ENCODE measurements at places on chromosomes 13 and 19.
A peak's percentile ranks its signal among the peaks of the same experiment; 100 is the strongest.

DNA sequence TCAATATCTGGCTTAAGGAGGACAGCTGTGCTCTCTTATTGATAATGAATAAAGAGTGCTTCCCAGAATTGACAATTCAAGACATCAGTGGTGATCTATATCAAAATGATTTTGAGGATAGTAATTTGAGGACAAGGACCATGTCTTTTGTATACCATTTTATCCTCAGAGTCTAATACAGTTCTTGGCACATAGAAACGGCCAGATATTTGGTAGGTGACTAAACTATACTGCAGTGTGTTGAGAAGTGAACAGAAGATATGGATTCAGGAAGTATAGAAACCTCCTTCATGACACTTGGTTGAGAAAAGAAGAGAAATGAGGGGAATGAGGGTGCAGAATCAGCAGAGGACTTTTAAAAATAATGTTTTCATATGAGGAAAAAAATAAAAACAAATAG, 16.1 kb upstream of the LMO7 start:
- DNase-seq: no peak

DNA sequence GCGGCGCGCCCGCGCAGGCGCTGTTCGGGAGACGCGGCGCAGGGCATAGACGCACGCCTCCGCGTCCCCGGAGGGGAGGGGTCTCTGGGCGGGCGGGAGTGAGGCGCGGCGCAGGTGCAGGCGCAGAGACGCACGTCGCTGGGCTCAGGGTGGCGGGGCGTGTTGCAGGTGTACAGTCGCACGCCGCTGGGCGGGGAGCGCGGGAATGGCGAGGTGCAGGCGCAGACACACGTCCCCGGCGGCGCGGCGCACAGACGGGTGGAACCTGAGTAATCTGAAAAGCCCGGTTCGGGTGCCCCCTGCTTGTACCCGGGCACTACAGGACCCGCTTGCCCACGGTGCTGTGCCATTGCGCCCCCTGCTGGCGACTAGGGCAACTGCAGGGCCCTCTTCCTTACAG, 44.7 kb downstream of the PLPP2 start:
- peak; percentile 10 for DNase-seq

DNA sequence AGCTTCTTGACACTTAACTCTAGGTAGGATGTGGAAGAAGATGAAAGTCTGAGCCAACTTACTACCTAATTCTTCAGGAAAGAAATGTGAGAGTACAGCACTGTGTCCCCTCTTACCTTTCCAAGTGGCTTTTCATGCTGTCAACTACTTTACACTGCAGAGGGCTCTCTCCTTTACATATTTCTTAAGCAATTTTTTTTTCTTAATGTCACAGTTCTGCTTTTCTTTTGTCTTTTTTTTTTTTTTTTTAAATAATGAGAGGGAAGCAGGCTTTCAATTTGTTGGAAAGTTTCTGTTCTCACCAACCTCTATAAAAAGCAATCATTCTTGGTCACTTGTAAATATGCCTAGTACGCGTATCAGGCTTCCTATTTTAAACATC, 212.7 kb upstream of the MIR17HG start:
- no peak for DNase-seq

DNA sequence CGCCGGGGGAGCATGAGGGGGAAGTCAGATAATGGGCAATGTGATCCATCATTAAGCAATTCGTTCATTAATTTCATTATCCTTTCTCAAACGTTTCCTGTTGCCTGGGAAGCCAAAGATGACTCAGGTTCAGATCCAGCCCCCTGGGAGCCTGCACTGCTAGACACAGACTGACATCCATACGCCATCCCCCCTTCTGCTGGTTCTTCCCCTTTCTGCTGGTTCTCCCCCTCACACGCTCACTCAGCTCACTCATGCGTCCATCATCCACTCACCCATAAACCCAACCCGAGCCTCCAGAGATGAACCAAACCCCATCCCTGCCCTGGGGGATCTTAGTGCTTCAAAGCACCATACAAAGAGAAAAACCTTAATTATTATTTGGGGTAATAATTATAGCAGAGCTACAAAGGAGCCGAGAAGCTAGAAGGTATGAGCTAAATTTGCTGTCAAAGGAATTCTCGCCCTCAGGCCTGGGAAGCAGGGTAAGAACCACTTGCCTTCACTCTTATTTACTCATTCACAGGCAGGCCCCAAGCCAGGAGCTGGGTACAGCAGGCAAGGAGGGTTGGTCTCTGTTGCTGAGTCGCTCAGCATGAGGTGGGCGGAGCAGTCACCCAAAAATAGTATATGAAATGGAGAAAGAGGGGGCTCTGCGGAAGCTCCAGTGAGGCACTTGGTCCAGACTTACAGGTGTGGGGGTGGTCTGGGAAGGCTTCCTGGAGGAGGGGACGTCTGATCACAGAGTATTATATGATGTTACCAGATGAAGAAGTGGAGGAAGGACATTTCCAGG, 7.0 kb upstream of the ZNF444 start:
- DNase-seq: no peak

DNA sequence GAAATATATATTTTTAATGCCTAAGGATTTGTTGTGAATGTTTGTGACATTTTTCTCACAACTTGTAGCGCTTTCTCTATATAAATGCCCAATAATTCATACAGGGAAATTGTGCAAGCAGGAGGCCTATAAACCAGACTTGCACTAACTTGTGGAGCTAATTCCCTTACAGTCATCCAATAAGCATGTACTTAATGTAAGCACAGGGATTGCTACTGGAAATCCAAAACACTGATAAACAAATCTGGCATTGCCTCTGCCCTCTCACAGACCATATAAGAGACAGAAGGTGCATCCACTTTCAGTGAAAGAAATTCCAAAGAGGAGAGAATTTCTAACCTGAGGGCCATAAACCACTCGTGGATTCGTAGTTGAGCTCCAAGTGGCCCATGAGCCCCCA, 518.8 kb downstream of the MYO16 start:
- DNase-seq: no peak

GRCh38 chr13:102548811-102549210, 48.0 kb upstream of the TPP2 start:
- no peak for DNase-seq

DNA sequence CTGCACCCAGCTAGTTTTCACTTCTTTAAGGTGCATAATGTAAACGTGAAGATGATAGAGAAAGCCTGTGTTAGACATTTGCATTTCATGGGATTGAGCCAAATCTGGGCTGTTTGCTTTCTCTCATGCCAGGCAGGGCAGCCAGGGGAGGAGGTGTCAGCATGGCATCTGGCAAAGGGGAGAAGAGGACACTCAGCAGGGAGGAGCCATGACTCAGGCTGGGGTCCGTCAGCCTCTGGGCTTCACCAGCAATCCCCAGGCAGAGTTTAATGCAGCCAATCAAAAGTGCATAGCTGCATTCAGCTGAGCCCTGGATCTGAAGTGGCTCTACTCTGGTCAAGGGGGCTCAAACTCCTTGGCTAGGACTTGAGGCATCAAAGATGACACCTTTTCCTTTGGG, 23.5 kb downstream of the EBPL start:
- DNase-seq: no peak

GRCh38 chr13:34412295-34412694, 529.8 kb upstream of the NBEA start:
- DNase-seq: no peak

- DNase-seq: no peak
Measured at GRCh38 chr13:73703606-73704005, 430.6 kb downstream of the KLF12 start.

- no peak for DNase-seq
Measured at GRCh38 chr19:5074407-5074806, 105.5 kb downstream of the KDM4B start.

DNA sequence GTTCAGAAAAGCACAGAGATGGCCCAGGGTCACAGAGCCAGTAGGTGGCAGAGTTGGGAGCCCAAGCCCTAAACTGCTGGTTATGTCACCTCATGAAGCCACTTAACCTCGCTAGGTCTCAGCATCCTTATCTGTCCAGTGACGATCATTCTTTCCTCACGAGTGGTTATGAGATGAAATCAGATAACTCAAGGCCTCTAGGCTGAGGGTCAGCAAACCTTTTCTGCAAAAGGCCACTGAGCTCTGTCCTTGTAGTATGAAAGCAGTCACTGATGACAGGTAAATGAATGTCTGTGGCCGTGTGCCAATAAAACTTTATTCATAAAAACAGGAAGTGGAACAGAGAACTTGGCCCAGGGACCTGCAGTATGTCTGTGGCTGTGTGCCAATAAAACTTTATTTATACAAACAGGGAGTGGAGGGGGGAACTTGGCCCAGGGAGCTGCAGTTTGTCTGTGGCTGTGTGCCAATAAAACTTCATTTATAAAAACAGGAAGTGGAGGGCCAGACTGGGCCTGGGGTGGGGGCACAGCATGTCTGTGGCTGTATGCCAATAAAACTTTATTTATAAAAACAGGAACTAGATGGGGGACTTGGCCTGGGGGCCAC, 71.2 kb downstream of the GNG7 start:
- DNase-seq: no peak

- no peak for DNase-seq
Measured at GRCh38 chr13:104473936-104474335, 1407.7 kb upstream of the SLC10A2 start.

DNA sequence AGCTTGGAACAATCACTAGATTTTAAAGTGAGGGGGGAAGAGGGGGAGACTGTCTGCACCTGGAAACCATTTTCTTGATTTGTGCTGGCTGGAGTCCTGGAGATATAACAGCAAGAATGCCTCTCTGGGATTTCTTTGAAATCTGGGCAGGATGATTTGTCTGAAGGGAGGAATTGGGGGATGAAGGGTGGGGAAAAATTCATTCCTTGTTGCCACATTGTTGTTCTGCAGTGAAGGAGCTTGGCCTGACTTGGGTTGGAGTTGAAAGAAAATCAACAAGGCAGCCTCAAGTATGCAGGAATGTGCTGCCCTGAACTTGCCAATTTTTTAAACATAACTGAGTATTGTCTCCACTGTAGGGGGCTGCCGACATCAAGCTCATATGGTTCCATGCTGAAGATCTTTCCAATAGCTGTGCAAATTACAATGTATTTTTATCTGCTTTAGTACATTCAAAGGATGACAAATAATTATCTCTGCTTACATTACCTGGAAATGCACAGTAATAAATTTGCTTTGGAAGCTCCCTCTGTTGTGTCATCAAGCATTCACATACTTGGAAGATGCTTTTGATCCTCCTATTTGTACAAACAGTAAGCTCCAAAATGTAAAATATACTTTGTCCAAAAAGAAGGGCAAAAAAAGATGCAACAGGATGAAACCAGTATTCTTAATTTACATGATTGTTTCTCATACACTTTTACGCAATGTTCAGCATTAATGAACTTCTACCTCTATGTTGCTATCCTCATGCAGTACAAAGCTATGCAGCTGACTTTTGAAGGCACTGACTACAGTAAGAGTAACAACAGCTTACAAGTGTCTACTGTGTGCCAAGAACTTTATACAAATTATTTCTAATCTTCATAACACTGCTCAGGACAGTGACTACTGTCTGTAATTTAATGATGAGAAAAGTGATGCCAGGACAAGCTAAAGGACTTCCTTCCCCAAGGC, 627.9 kb upstream of the KLF12 start:
- no peak for DNase-seq

DNA sequence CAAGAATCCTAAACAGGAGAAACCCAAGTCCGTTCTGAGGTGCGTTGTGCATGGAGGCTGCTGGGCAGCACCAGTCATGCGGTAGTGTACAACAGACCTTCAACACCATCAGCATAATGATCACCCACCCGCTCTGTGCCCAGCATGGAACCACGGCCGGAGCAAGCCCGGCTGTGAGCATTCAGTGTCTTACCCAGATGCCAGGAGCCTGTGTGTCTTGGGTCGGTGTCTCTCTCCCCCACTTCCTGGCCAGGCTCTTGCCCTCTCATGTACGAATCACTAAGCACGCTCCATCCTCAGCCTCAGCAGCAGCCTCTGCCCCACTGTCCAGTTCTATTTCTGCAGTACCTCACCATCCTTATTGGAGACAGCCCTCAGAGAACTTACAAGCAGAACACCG, 231.6 kb upstream of the IRS2 start:
- DNase-seq: no peak

- DNase-seq: no peak
Measured at GRCh38 chr13:108526286-108526685, 103.1 kb upstream of the MYO16 start.

DNA sequence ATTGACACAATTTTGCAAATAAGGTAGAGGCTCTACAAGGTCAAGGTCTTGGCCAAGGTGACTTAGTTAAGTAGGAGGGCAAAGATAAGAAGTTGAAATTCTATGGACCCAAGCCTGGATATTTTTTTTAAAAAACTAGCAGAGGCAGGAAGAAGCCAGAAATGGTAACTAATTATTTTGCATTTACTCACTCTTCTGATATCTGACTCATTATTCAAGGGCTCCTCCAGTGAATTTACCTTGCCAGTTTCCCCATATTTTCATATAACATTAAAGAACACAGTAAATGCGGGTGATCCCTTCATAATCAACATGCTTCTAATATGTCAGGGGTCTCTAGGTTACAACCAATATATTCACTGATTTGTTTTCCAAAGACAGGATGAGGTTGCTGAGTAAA, 246.1 kb downstream of the LMO7 start:
- no peak for DNase-seq
